ENCODE measurements at places on chromosomes 12 and 14.
A peak's percentile ranks its signal among the peaks of the same experiment; 100 is the strongest.

DNA sequence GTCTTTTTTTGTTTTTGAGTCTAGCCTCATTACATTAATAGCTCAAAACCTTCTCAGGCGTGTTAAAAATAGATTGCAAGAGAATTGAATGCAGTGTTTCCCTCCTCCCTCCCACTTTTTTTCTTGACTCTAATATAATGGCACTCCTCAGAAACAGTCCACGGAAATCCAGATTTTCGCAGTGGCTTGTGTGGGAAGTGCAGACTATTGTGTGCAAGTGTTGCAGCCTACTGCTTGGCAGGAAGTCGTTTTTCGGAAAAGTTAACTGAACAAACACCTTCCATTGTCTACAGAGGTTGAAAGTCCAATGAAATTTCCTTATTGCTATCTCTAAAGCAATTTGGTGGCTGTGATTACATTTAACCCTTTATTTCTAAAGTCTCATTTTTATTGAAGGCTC lies 147.9 kb upstream of the E2F7 start:
- DNase-seq = no peak

GRCh38 chr12:50231346-50231745 lies 52.0 kb downstream of the LIMA1 start:
- peak; percentile 35 for DNase-seq

GRCh38 chr14:95235351-95235750 lies 78.0 kb upstream of the DICER1 start:
- no peak for DNase-seq

DNA sequence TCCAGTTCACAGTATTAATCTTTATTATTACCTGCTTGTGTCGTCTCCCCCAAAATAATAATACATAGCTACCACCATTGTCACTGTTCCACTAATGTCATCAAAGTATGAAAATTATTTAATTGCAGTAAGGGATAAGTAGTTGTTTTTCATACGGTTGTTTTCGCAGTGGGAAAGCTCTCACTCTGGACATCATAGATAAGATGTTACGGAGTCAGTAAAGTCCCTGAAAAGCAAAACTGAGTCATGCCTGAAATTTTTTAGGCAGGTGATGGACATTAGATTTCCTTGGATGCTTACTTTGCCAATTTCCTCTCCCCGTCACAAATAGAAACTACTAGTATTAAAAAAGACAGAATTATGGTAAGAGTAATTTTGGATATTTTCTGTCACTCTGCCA lies 13.2 kb downstream of the PNP start:
- DNase-seq = no peak

DNA sequence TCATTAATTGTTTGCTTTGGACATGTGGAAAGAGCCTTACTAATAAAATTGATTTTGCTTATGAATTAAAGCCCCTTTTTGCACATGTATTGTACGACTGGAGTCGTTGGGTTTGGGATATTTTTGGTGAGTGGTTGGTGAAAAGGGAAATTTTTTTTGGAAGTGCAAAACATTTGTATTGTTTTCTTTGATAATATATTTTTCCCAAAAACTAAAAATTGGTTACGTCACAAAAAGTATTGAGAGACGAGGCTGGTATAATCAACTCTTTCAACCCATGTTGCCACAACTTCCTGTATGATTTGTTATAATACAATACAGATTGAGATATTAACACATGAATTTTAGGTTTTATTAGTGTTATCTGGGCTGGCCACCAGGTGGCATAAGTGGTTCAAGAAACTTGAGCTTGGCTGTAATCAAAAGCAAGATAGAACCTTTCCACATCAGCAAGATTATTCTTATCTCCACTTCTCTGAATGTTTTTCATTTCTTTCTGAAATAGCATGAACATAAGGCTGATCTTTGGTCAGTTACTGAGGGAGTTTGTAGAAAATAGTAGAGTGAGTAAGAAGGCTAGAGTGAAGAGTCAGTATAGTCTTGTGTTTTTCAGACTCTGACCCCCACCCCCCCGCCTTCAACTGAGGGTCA lies 8.7 kb downstream of the NGDN start:
- DNase-seq = peak; percentile 71

DNA sequence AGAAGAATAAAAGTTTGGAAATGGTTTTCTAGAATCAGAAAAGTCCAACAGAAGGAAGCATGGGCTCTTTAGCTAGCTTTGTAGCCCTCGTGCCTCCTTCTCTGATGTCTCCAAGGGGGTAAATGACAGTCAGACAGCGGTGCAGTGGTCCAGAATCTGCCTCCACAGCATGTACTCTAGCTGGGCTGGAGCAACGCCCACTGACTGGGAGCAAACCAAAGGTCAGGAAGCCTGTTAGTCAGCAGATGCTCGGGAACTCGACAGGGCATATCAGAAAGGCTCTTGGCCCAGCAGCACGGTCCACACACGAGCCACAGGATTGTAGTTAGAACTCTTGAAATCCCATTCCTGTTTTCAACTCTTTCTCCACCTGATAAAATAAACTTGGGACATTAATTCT lies 164.3 kb downstream of the GRIN2B start:
- no peak for DNase-seq

DNA sequence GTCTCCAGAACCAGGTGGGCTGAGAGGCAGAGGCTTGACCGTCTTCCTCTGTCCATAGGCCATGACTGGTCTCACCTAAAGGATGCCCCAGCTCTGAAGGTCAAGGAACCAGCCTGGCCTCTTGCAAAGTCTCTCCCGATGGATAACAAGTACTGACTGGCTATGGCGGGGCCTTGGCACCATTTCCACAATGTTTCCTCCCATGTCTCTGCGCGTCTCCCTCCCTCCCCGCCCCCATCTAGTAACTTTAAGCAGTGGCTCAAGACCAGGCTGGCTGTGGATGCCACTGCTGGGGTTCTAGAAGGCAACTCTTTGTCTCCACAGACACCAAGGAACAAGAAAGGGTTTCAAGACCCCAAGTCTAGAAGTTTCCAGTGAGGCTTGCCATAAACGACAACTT lies 275.5 kb downstream of the DPF3 start:
- DNase-seq = peak; percentile 21

GRCh38 chr14:60327447-60328331 lies 78.7 kb downstream of the PPM1A start:
- DNase-seq = peak; percentile 82

- DNase-seq = no peak
These were observed 4.3 kb downstream of the TEDC1 start for GRCh38 chr14:105495101-105495989.

DNA sequence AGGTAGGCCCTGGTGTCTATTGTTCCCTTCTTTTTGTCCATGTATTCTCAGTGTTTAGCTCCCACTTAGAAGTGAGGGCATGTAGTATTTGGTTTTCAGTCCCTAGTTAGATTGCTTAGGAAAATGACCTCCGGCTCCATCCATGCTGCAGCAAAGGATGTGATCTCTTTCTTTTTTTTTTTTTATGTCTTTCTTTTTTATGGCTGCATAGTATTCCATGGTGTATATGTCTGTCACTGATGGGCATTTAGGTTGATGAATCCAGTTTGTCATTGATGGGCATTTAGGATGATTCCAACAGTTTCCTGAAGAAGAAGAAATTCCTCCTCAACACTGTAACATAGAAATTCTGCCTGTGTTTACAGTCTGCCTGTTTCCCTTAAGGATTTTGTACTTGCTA lies 231.1 kb downstream of the CCDC91 start:
- no peak for DNase-seq

DNA sequence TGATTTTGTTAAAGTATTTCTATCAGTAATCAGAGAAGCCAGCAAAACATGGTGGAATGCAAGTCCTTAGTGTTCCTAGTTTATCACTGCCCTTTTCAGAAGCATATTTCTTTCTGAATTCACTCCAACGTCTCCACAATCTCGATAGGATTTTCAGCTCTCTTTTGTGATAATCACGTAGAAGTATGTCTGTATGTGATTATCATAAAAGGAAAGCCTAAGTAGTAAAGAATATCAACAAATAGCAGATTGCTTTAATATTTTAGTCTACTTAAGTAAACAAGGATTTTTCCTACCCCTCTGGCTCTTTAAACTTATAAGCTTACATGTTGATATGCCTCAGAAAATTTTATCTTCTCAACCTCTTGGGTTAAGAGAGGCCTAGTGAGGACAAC lies 147.4 kb upstream of the NUDT4 start:
- DNase-seq = no peak

GRCh38 chr14:85295318-85295717 lies 234.6 kb upstream of the FLRT2 start:
- no peak for DNase-seq

- no peak for DNase-seq
These were observed 95.8 kb upstream of the NCOR2 start for GRCh38 chr12:124663206-124663605.

DNA sequence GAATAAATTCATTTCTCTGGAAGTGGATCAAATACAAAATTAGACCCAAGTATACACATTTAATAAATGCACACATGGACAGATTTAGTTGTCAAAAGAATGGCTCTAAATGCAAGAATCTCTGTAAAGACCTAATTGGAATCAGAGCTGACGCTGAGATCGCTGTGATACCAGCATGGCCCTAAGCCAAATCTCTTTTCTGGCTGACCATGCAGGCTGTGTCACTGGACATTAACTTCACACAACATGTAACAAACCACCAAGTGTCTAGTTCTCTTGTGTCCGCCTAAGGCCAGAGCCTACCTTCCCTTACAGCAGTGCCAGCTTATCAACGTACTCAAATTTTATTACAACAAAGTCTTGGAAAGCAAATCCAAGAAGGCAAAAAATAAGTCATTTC lies 127.5 kb downstream of the MED13L start:
- DNase-seq = no peak

GRCh38 chr12:12736759-12737676 lies 19.9 kb downstream of the CDKN1B start:
- DNase-seq = peak; percentile 77

DNA sequence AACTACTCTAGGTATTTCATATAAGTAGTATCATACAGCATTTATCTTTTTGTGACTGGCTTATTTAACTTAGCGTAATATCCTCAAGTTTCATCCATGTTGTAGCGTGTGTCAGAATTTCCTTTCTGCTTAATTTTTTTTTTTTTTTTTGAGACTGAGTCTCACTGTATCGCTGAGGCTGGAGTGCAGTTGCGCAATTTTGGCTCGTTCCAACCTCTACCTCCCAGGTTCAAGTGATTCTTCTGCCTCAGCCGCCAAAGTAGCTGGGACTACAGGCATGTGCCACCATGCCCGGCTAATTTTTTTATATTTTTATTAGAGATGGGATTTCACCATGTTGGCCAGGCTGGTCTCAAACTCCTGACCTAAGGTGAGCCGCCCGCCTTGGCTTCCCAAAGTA lies 28.9 kb downstream of the PNMA1 start:
- DNase-seq = no peak

- DNase-seq = no peak
These were observed 719 bp upstream of the SRSF9 start for GRCh38 chr12:120470150-120470784.

- no peak for DNase-seq
These were observed 648.2 kb downstream of the VRK1 start for GRCh38 chr14:97445367-97445766.

DNA sequence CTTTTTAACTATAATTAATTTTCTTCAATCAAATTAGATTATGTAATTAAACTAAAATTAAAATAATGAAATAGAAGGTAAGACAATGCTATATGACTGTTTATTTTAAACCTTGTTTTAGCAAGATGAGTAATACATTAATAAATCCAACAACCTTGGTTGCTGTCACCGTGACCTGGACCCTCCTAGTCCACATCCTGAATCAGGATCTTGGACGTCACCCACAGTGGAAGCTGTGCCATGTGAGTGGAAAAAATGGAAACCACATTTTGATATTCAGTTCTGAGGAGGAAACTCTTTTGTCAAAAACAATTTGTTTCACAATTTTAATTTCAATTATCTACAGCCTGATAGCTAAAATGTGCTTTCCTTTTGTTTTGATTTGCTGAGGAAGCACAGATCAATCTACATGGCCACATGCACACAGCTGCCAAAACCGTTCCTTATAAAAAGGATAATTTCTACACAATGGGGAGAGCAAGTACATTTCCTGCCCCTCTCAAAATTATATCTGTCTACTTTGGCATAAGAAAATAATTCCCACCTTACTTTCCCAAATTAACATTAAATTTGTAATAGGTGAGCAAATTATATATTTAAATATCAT lies 255.5 kb downstream of the RASSF9 start:
- no peak for DNase-seq

- no peak for DNase-seq
These were observed 7.7 kb downstream of the TMED10 start for GRCh38 chr14:75168586-75169335.

DNA sequence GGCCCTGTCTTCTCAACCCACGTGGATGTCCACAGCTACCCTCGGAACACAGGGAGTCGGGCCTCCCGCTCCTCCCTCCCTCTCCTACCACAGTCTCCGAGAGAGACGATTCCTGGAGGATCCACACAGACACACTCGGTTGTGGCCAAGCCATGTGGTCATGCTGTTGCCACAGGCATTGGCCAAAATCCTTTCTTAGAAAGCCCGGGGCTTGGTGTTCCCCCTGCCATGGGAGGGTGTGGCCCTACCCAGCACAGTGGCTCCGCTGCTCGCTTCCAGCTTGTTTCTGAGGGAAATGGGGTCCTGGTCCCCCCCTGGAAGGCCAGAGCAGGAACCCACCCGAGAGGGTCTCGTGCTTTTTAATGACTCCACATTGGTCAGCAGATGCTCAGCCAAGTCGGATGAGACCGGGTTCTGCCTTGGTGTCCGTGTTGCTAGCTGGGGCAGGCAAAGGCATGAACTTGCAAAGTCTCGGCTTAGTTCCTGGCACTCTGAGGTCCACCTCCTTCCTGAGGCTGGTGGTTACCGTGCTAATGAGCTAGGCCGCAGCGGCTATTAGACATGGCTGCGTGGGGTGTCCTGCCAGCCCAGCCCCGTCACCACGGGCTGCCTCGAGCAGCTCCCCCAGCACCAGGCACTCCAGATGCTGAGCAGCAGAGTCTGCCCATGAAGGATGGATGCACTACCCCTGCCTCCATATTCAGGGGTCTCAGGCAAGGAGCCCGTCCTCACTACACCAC lies 46.8 kb upstream of the MEG3 start:
- DNase-seq = no peak

DNA sequence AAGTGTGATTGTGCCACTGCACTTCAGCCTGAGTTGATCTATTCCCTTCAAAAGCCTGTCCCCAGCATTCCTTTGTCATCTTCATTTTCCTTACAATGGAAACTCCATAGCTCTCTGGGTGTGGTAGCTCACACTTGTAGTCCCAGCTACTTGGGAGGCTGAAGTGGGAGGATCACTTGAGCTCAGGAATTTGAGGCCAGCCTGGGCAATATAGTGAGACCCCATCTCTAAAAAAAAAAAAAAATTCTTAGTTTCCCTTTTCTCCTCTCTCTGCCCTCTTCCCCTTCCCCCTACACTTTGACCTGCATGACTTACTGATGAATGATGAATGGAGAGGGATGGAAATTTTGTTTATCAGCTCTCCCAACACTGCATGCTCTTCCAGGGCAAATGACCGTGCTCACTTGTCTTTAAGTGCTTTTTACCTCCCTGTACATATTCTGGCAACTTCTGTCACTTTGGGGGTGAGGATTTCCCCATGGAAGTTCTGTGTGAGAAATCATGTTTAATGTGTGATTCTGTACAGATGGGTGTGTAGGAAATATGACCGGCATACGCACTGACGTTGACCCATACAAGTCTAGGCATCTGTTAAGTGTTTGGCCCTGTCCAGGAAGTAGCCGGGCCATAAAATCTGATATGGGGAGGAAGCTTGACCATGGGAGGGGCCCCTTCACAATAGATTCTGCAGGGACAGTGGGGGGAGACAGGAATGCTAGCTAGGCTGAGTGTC lies 65.4 kb downstream of the ZFP36L1 start:
- no peak for DNase-seq
